ENCODE measurements at places on chromosomes 12 and 14.
A peak's percentile ranks its signal among the peaks of the same experiment; 100 is the strongest.

- no peak for DNase-seq
Measured at GRCh38 chr12:64461634-64462414, 9.9 kb downstream of the TBK1 start.

- no peak for DNase-seq
Measured at GRCh38 chr12:95637471-95638155, 86.3 kb upstream of the USP44 start.

GRCh38 chr12:58384196-58384595 is 442.8 kb downstream of the ATP23 start:
- no peak for DNase-seq

- no peak for DNase-seq
Measured at GRCh38 chr14:105087963-105088811, 23.0 kb upstream of the GPR132 start.

GRCh38 chr12:73629893-73630831 is 907.5 kb upstream of the ATXN7L3B start:
- no peak for DNase-seq

DNA sequence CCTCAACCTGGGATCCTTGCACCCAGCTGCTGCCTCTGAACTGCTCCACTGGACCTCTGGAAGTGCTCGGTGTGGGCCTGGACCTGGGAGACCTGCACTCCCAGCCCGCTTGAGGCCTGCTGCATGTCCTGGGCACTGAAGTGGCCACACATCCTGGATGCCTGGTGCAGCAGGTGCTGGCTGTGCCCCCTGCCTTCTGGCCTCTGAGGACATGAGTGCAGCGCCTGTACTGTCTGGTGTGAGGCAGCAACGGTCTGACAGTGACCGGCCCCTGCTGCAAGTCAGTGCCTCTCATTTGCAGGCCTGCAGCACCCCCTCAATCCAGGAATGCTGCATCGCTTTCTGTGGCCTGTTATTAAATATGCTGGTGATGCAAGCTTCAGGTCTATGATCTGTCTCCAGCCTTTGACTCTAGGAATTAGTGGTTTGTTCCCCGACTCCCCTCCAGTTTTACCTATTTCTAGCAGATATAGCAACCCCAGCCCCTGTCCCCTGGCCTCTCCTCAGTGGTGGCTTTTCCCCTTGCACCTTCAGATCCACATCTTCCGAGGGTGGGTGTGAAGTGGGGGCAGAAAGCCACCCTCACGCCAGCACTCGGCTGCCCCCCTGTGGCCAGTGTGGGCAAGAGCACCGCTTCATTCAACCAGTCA is 3.6 kb downstream of the SMIM41 start:
- DNase-seq, result peak; percentile 25

GRCh38 chr14:91243074-91243471 is 1.4 kb downstream of the GPR68 start:
- DNase-seq, result no peak

DNA sequence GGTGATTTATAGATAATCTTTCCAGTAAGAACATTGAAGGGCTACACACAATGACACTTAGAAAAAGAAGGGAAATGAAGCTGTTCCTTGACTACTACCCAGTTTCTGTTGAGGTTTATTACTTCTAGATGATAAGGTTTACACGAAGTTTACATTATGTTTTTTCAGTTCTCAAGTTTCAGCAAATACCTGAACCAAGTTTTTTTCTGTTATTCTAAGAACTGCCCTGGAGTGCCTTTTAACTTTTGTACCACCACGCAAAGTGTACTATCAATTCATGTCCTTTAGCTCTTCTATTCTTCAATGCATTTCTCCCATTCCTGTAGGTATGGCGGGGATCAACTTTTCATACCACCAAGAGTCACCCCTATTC is 5.8 kb downstream of the FBXL14 start:
- DNase-seq, result no peak

Data from stimulated activated CD4-positive, alpha-beta T cell treated with anti-CD3 and anti-CD28 coated beads, Interleukin-12 subunit alpha, Interleukin-12 subunit beta, amount 100 ng/mL, for 24 hours (primary cell).